ENCODE measurements at places on chromosomes 3 and 15. TPM values are rescaled to one million over a fixed set of nuclear protein-coding genes. Genes with fewer than 3 reads are reported as not detected.

DNA sequence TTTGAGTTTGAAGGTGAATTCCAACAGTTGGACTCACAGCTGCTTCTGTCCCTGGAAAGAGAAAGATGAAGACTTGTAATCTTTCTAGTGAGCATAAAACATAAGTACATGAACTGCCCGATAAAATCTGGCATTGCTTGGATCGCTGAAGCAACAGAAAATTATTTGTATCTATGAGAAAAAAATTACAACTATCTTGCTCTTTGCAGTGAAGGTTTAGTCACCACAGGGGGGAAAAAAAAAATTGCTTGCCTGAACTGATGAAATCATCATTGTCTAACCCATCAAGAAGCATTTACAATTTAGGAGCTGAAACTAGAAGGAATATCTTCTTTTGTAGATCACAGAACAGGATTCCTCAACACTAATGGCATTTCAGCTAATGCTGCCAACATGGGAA lies 20.0 kb downstream of the TMEM207 start:
- H3K4me3 ChIP-seq = no peak overlapping the region
- DNase-seq = no peak
- no peaks in the 10 kb centered on the region for H3K4me1 ChIP-seq
- no peaks in the 10 kb centered on the region for H3K27me3 ChIP-seq
- H3K27ac ChIP-seq = no peak overlapping the region

Gene CACNA1D
- 74.6 TPM for total RNA-seq

- H3K36me3 ChIP-seq = no peaks in the 10 kb centered on the region
- H3K4me3 ChIP-seq = no peak overlapping the region
- no peaks in the 10 kb centered on the region for H3K4me1 ChIP-seq
- no peak for DNase-seq
- no peaks in the 10 kb centered on the region for H3K27me3 ChIP-seq
These were observed 104.0 kb upstream of the ATP10A start for GRCh38 chr15:25967116-25967515.

GRCh38 chr15:58165661-58166060 lies 27.5 kb downstream of the AQP9 start:
- H3K36me3 ChIP-seq = no peaks in the 10 kb centered on the region
- no peaks in the 10 kb centered on the region for H3K27me3 ChIP-seq
- H3K27ac ChIP-seq = no peak overlapping the region
- peak; percentile 18 for DNase-seq
- H3K4me1 ChIP-seq = no peaks in the 10 kb centered on the region

Gene SLC6A20
- not detected for total RNA-seq

GRCh38 chr3:141798448-141798845 lies 35.2 kb downstream of the GRK7 start:
- no peak overlapping the region for H3K4me3 ChIP-seq
- peak overlapping the region; percentile 83 for H3K27ac ChIP-seq
- peaks cover 8% of the 10 kb centered on the region for H3K4me1 ChIP-seq
- DNase-seq = no peak

Gene CILP
- 14.4 TPM for total RNA-seq

DNA sequence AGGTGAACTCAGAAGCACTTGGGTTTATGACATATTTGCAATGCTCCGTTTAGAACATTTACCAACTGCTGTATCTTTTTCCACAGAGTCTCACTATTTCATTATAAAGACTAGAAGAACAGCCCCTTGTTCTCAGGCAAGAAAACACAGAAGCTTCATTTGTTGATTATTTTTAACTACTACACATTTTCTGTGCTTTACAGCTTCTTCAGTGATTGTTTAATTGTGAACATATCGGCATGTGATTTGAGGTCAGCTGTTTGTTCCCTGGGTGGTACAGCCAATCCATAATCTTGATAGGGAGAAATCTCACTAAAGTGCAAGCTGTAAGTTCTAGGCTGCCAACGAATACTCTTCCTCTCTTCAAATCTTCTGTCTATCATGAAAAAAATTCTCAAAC lies 31.0 kb upstream of the DLG1 start:
- no peaks in the 10 kb centered on the region for H3K27me3 ChIP-seq
- no peaks in the 10 kb centered on the region for H3K4me1 ChIP-seq
- no peaks in the 10 kb centered on the region for H3K36me3 ChIP-seq
- H3K4me3 ChIP-seq = no peak overlapping the region
- H3K27ac ChIP-seq = no peak overlapping the region
- DNase-seq = no peak

GRCh38 chr15:96285729-96286254 lies 44.7 kb upstream of the NR2F2 start:
- H3K4me1 ChIP-seq = no peaks in the 10 kb centered on the region
- no peak overlapping the region for H3K27ac ChIP-seq

Gene NPAP1
- not detected for total RNA-seq

Gene HES1
- 39.1 TPM for total RNA-seq

Gene SLCO2A1
- total RNA-seq = 15.0 TPM

Gene UACA
- total RNA-seq = 41.8 TPM

DNA sequence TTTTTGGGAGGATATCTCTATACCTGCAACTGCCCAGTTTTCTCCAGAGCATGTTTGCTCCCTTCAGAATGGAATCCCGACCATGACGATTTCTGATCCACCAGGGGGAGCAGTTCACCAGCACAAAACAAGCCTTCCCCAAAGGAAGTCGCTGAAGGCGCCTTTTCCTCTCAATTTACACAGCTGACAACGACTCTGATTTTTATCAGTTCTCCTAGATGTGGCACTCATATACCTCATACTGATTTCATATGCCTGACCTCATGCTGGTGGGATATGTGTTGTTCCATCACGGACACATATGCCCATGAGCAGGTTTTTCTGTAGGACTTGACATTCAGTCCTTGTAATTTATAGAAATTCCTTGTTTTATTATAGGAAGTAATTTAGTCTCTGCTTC lies 1028.2 kb downstream of the MCTP2 start:
- no peak overlapping the region for H3K4me3 ChIP-seq
- no peak overlapping the region for H3K27ac ChIP-seq
- DNase-seq = peak; percentile 71
- no peaks in the 10 kb centered on the region for H3K27me3 ChIP-seq
- H3K36me3 ChIP-seq = no peaks in the 10 kb centered on the region

- H3K4me1 ChIP-seq = no peaks in the 10 kb centered on the region
- no peak for DNase-seq
- H3K27me3 ChIP-seq = no peaks in the 10 kb centered on the region
- no peak overlapping the region for H3K27ac ChIP-seq
These were observed 311.3 kb downstream of the SLC9A9 start for GRCh38 chr3:143536817-143537535.
